ENCODE measurements at places on chromosomes 13 and 19.

DNA sequence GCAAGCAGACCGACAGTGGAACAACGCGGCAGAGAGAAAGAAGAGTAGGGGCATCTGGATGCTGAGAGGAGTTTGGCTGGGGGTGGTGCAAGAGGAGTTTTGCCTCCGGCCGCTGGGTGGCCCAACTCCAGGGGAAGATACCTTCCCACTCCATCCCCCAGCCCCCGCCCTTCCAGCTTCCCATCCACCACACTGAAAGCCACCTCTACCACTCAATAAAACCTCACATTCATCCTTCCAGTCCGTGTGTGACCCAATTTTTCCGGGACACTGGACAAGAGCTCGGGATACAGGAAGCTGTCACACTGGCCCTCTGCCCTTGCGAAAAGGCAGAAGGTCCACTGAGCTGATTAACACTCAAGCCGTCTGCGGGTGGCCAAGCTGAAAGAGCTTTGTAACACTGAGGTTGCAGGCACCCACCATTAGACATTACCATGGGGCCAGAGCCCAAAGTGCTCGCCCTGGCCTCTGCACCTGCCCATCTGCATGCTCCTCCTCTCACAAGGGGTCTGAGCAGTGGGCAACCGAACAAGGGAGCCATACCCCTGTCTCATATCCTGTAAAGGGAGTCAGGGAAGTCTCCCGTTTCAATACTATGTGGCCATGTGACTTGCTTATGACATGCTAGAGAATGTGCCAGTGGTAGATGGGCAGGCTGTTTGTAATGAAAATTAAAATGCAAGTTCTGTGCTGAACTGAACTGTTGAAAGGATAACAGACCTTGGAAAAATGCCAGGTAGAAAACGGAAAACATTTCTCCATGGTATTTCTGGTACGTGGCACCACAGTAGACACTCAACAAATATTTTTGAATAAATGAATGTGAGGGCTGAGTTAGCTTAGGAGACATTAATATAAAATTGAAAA lies 205.1 kb upstream of the STARD13 start:
- DNase-seq: peak; percentile 41

GRCh38 chr19:45492627-45493470 lies 4.0 kb downstream of the RTN2 start:
- DNase-seq: peak; percentile 92

- DNase-seq: no peak
These were observed 569 bp upstream of the MCF2L start for GRCh38 chr13:112968380-112968909.

DNA sequence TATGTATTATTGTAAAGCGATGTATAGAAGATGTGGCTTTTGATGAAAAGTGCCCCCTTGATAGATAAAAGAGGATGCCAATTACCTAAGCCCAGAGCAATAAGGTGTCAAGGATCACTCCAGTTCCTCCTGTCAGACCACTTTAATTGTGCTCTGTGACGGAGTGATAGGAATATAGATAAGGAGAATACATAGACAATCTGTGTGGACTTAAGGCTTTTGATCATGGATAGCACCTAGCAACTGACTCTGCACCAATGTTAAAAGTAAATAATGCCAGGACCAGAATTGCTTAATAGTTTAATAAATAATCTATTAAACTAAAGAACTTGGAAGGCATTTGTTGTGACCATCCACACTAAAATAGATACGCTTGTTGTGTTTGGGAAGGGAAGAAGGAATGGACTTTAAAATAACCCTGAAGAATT lies 390.7 kb upstream of the ARGLU1 start:
- no peak for DNase-seq

- no peak for DNase-seq
These were observed 262.3 kb downstream of the POU4F1 start for GRCh38 chr13:78341032-78341431.

- no peak for DNase-seq
These were observed 8.9 kb upstream of the DGKH start for GRCh38 chr13:42039457-42039945.

Data from EH (cell line).